ENCODE measurements at places on chromosomes 16 and 17.

DNA sequence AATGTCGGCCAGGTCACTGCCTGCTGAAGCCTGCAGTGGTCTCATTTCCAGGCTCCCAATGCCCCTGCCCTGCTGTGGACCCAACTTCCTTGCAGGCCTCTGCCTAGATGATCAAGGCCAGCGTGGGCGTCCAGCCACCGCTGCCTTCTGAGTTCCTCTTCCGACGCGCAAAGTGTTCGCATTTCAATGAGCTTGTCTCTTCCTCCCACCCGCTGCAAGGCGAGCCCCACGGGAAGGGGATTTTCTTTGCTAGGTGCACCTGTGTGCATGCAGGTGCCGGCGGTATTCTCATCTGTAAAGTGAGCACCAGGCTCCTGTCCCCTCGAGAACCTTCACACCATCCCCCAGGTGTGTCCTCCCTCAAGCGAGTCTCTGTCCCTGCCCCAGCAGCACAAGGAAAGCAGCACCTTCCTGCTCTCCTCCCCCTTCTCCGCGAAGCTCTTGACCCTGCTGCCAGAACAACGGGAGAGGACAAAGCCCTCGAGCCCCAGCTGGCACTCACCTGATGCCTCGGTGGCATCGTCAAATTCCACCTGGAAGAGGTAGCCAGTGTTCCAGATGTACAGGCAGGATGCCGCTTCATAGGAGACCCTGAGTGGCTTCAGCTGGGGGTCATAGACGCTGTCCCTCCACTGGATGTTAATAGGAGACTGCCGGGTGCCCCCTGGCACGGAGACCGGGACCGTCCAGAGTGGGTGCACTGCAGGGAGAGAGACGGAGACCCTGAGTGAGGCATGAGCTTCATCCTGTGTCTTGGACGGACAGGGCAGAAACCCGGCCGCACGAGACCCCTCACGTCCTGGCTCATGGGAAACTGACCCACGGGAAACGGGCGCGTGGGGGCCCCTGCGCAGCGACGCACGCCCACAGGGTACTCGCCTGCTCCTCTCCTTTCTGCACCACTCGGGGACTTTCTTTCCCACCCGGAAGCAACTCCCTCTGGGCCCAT is 9.8 kb downstream of the CA5A start:
- no peak for DNase-seq

GRCh38 chr17:73748508-73748907 is 104.3 kb upstream of the SDK2 start:
- DNase-seq: no peak

GRCh38 chr16:30136971-30137605 is 14.1 kb upstream of the MAPK3 start:
- no peak for DNase-seq

GRCh38 chr16:78025631-78026030 is 3.3 kb downstream of the CLEC3A start:
- no peak for DNase-seq

GRCh38 chr17:47729476-47729875 is 3.6 kb upstream of the TBX21 start:
- no peak for DNase-seq

- DNase-seq: no peak
Observed at GRCh38 chr17:71460943-71461342, 659.9 kb upstream of the SOX9 start.

GRCh38 chr16:2990891-2991290 is 10.6 kb upstream of the PKMYT1 start:
- DNase-seq: no peak

DNA sequence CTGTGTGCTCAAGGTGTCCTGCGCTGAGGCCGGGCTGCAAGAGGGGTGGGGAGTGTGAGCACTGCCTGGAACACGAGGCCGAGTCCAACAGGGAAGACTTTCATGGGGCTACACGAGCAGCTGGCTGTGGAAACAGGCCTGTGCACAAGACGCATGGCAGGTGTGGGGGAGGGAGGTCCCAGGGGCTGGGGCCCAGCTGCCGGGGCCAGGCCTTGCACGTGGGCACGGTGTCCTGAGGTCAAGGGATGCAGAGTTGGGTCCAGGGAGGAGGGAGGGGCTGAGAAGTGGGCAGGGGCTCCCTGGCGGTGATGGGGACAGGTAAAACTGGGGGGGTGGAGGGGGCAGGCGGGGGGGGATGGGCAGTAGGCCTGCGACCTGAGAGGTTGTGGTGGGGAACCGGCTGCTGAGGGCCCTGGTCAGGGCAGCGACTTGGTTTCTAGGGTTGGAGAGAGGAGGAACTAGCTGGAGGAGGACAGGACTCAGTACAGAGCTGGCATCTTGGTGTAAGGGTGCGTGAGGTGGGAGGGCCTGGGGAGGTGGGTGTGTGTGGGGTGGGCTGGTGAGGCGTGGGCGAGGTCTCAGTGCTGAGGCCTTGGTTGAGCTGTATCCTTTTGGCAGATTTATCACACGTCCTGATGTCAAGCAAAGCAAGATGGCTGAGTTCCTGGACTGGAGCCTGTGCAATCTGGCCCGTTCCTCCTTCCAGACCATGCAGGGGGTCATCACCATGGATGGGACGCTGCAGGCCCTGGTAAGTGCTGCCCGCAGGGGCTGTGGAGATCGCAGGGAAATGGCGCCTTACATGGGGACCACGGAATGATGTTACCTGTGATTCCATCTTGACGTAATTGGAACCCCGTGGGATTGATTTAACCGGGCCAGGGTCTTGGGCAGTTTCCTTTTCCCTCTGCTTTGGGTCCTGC is 29.4 kb downstream of the TBCD start:
- no peak for DNase-seq

DNA sequence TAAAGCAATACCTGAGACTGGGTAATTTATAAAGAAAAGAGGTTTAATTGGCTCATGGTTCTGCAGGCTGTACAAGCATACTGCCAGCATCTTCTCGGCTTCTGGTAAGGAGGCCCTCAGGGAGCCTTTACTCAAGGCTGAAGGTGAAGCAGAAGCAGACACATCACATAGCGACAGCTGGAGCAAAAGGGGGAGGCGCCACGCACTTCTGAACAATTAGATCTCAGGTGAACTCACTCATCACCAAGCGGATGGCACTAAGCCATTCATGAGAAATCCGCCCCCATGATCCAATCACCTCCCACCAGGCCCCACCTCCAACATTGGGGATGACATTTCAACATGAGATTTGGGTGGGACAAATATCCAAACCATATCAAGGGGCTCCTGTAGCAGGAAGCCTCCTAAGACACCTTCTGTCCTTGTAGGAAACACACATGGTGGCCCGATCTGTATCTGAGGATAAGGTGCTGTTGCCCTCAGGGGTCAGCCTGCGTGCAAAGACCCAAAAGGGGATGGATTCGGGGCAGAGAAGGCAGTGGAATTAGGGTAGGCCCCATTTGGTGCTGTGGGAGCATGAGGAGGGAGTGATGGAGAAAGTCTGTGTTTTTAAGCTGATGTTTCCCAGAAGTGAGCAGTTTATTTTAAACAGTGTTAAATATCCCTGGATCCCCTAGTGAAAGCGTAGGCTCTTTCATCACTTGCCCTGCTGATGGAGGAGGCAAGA is 23.0 kb downstream of the IL21R start:
- no peak for DNase-seq

DNA sequence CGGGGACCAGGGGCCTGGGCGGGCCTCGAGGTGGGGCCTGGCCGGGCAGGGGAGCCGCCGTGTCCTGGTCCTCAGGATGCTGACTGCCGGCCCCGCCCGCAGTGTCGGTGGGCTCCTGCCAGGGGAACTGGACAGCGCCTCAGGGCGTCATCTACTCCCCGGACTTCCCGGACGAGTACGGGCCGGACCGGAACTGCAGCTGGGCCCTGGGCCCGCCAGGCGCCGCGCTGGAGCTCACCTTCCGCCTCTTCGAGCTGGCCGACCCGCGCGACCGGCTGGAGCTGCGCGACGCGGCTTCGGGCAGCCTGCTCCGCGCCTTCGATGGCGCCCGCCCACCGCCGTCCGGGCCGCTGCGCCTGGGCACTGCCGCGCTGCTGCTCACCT is 2.3 kb upstream of the PAQR4 start:
- no peak for DNase-seq

GRCh38 chr16:68825427-68825826 is 17.9 kb upstream of the TANGO6 start:
- DNase-seq: no peak
